ENCODE measurements at places on chromosomes 11 and 22.

GRCh38 chr11:30254307-30255298 lies 23.8 kb downstream of the FSHB start:
- no peak for DNase-seq

GRCh38 chr11:848380-848931 lies 5.8 kb downstream of the TSPAN4 start:
- no peak for DNase-seq

- no peak for DNase-seq
Measured at GRCh38 chr11:8613036-8613435, 19.0 kb upstream of the STK33 start.

DNA sequence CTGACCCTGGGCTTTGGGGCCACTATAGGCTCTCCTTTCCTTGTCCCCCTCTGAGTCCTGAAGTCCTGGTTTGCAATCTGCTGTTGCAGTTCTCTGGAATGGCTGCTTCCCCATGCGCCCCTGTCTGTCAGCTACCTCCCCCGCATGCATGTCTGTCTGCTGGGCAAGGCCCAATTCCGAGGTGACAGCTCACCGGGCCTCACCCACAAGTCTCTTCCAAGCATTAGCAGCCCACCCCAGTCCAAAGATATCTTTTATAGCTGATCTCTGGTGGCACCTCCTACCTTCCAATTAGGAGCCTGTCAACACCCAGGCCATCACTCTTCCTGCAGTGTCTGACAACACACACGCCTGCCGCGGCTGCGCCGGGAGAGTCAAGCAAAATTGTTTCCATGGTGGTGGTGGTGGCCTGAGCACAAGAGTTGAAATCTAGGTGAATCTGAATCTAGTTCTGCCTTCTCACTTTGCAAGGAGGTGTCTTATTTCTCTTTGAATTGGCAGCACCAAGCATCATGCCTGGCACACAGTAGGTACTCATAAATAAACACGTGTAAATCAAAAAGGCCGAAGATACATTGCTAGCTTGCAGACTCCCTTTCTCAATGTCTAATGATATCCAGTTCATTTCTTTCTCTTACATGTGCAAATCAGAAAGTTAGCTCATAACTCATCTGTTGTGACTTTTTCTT lies 1.2 kb upstream of the LMO2 start:
- no peak for DNase-seq

DNA sequence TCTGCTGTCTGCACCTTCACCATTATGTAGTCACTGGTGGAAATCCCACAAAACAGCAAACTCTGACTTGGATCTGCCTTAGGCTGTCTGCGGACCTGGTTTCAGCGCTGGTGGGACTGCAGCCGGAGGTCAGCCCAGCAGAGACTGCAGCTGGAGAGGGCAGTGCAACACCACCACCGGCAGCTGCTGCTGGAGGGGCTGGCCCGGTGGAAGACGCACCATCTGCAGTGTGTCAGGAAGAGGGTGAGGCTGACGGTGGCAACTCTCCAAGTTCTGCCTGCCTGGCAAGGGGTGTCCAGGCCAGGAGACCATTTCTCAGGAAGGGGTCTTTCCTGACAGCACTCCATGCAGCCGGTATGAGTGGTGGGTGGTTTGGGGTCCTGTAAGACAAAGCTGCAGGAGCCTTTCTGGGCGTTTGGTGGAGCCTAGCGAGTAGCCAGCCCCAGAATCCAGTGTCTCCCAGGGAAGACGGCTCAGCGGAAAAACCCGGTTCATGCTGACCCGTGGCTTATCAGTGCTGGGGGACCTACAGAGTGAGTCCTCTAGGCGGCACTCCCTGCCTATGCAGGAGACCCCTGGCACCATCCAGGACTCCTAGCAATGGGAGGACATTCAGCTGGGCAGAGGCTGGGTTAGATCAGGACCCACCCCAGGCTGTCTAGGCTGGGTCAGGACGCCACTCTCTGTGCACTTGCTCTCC lies 50.8 kb downstream of the PISD start:
- no peak for DNase-seq

DNA sequence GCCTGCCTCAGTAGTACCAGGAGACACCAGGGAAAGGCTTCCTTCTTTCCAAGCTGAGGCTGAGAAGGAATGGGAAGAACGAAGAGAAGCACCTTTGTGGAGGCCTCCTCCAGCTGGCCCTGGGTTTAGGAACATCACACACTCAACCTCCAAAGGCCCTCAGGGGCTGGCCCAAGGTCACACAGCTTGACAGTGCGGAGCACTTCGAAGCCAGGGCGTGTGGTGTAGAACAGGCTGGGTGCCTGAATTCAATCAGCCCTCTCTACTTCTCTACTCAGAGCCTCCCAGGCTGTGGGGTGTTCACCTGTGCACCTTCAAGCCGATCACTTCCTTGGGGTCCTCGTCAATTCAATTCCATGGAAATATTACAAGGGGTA lies 727 bp upstream of the CSDC2 start:
- DNase-seq, result no peak

- no peak for DNase-seq
Measured at GRCh38 chr11:66414120-66414934, 6.5 kb upstream of the NPAS4 start.
